ENCODE measurements at places on chromosomes 3 and 15.
A peak's percentile ranks its signal among the peaks of the same experiment; 100 is the strongest.

- DNase-seq, result no peak
Observed at GRCh38 chr3:146865175-146865755, 260.1 kb upstream of the PLSCR5 start.

- no peak for DNase-seq
Observed at GRCh38 chr15:70430069-70430468, 332.4 kb upstream of the TLE3 start.

GRCh38 chr3:61269435-61269834 lies 18.2 kb upstream of the FHIT start:
- no peak for DNase-seq

GRCh38 chr3:53236112-53236841 lies 19.5 kb downstream of the TKT start:
- peak; percentile 93 for DNase-seq

- DNase-seq, result no peak
Observed at GRCh38 chr15:87722941-87723691, 533.4 kb downstream of the NTRK3 start.

- no peak for DNase-seq
Observed at GRCh38 chr3:80701349-80701748, 933.6 kb upstream of the ROBO1 start.

DNA sequence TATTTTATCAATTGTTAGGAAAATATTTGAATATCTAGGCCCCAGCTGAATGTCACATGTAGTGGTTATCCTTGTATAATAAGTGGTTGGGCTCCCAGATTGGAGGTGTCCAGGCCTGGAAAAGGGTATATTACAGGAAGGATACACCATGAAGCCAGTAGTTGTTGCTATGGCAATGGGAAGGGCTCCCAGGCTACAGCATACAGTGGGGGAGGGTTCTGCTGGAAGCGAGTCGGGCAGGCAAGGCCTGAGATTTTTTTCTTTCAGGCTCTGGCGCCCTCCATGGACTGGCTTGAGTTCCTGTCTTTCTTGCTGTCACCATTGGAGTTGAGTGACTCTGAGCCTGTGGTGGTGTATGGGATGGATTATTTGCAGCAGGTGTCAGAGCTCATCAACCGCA lies 8.9 kb downstream of the ECE2 start:
- DNase-seq, result peak; percentile 88

- DNase-seq, result no peak
Observed at GRCh38 chr3:62249484-62249776, 123.9 kb downstream of the FEZF2 start.

- no peak for DNase-seq
Observed at GRCh38 chr3:104886220-104886995, 480.3 kb upstream of the ALCAM start.

DNA sequence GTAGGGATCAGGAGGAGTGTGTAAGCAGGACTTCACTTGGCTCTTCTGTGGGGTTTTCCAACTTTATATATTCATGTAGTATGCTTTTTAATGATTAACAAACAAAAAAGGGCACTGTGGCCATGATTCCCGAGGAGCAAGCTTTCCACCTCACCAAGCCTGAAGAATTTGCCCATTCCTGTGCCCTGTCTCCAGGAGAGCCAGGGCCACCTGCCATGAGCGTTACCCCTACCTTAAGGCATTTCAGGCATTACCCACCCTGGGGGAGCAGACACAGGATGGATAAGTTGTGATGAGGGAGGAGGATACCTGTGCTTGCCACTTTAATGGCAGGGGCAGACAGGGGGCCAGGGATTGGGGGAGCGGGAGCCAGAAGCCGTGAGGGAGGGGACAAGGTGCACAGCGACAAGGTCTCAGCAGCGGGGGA lies 3.0 kb downstream of the TRPM1 start:
- no peak for DNase-seq

DNA sequence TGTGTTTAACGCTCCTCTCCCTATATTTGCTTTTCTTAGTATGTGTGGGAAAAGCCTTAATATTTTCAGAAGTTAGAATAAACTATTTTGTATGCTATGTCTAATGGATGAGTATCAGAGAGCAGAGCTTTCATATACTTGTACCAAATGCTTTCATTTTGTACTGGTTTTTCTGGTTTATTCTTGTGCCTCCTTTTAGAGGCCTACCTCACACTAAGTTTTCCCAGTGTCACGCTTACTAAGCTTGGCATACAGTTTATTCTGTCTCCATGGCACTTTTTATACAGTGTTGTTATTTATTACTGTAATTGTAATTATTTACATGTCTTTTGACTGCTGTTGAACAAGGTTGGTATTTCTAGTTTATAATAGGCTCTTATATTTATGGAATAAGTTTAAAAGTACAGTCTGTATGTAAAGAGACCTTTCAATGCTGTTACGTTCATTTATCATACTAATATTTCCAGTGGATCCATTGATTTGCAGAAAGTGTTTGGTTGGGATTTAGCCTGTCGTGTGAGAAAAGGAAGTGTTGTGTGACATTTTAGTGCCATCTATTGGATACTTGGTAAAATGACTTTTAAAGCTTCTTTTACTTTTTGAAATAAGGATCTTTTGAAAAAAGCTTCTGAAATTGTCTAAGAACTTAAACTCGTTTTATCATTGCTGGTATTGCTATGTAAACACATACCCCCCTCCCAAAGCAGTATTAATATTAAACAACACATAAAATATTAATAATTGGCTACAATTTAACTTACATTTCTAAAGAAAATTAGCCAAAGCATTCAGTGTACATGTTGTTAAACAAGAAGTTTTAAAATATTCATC lies 5.2 kb upstream of the EBLN2 start:
- DNase-seq, result no peak

- DNase-seq, result peak; percentile 97
Observed at GRCh38 chr15:62985768-62986167, 56.8 kb upstream of the TPM1 start.

All from islet precursor cell (in vitro differentiated cells).